AG20443 (cell line): ENCODE measurements at places on chromosomes 2 and 18.

DNA sequence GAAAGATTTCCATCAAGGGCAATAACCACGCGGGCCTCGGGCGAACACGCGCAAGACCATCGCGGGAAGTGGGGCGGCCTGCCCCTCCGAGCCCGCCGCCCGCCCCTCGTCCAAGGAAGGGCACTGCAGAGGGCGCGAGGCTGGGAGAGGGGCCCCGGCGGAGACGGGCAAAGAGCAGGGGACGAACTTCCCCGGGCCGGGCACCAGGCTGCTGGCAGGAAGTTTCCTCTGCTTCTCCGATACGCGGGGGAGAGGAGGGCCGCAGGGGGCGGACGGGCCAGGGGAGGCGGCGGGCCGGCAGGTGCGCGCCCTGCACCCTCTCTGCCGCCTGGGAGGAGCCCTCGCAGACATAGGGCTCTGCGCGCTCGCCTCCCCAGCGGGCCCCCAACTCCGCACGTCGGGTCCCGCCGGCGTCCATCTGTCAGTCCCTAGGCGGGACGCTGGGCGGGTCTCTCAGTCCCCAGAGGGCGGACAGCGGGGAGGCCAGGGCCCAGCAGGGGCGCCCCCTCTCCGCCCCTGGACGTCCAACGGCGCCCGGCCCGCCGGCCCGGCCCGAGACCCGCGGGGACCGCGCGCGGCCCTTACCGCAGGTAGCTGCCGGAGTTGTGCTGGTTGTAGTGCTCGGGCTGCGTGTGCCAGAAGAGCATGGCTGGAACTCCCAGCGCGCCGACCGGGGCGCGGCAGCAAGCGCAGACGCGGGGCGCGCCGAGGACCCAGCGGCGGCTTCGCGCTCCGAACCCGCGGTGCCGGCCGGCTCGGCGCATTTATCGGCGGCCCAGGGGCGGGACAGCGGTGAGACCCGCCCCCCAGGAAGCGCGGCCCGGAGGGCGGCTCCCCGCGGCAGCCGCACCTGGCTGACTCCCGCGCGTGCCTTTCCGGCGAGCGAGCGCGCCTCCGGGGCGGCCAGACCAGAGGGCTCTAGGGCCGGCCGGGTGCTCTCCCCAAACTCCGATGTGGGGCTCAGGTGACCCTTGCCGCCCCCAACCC lies at the start of gene TFCP2L1:
Gene TFCP2L1 (minus strand): TSS at position 740 of the 987 bp plus-strand sequence. CDS start 93 bp downstream, at position 647.
- DNase-seq, result peak; percentile 49

- DNase-seq, result peak; percentile 79
Observed at GRCh38 chr2:10316336-10316735, 13.6 kb downstream of the HPCAL1 start.

DNA sequence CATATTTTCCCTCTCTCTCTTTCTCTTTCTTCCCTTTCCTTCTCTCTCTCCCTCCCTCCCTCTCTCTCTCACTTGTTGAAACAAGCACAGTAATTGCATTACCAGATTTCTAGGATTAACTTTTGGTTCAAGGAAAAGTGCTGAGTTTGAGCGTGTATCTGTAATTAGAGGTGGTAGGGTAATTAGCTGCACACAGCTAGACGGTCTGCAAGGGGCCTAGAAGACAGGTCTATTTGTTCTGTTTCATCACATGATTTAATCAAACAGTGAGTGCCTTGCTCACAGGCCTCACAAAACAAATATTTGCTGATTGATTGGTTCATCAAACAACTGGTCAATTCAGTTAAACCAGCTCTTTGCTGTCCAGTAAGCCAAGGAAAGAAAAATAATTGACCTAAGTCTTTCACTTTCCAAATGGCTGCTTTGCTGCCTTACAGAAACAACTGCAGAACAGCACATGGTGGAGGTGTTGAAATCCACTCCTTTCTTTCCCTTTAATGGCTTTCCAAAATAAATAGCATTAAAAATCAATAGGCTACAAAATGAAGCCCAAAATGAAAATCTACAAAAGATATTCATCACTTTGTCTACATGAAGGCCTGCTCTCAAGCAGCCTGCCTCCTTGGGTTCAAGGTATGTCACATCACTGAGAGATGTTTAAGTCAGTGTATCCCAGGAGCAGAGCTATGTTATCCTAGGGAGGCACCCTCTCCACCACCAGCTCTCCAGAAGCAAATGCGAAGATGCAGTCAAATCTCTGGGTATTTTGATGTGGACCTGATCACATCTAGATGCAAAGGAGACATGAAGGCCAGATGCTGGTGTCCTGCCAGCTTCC lies 264.4 kb upstream of the SIX2 start:
- no peak for DNase-seq

DNA sequence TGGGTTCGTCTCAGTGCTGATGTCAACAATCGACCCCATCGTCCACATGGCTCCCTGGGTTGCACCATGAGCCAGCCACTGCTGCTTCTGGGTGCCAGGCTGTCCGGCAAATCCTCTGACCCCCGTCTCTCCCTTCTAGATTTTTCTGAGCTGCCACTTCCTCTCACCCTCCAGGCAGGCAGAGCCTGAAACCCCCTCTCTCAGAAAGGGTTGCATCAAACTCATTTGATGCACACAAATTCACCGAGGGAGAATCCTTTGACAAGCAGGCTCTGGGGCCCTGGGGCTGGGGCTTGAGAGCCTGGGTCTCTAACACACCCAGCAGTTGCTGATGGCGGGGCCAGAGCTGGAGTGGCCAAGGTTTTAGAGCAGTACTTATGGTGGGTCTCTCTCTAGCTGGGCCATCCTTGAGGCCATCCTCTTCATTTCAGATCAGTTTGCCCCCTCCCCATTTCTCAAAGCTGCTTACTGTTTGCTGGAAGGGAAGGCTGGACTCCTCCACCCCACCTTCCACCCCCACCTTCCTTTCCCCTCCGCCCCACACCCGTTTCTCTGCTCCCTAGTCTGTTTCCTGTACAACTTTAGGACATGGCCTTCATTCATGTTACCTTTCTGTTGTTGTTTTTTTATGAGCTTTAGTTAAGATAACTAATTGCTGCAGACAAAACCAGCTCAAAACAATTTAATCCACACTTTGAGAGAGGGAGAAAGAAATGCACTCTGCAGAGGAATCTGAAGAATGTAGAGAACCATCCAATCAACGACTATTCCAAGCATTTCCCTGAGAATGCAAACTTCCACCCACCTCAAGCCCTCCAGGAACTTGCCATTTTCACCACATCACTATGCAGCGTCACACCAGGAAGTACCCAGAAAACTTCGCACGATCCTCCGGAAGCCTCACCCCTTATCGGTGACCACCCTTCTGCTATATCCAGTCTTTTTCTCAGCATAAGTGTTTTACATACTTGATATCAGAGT lies 69.5 kb downstream of the ARL4C start:
- DNase-seq, result peak; percentile 77

GRCh38 chr2:159285929-159286708 lies at the start of gene WDSUB1:
WDSUB1 (minus strand) TSS chr2:159286703; CDS start chr2:159283069, 3,634 bp downstream.
- DNase-seq, result peak; percentile 60

- peak; percentile 89 for DNase-seq
Observed at GRCh38 chr2:109238580-109238979, 109.6 kb downstream of the SH3RF3 start.

DNA sequence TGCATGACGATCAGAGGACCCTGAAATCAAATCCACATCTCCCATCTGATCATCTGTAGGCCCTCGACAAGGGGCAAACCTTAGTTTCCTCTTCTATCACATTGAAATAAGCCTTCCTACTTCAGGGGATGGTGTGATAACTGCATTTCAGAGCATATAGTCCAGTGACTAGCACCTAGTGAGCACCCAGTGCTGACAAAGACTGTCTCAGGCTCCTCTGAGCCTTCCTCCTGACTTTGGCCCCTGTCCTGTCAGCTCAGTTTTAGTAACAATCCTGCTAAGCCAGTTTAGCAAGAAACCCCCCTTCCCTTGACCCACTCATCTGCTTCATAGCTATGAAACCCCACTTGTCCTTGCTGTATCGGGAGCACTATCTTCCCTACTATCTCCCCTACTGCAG lies 304.0 kb downstream of the ALK start:
- no peak for DNase-seq

GRCh38 chr2:188414411-188414810 lies 122.7 kb downstream of the GULP1 start:
- DNase-seq, result no peak

DNA sequence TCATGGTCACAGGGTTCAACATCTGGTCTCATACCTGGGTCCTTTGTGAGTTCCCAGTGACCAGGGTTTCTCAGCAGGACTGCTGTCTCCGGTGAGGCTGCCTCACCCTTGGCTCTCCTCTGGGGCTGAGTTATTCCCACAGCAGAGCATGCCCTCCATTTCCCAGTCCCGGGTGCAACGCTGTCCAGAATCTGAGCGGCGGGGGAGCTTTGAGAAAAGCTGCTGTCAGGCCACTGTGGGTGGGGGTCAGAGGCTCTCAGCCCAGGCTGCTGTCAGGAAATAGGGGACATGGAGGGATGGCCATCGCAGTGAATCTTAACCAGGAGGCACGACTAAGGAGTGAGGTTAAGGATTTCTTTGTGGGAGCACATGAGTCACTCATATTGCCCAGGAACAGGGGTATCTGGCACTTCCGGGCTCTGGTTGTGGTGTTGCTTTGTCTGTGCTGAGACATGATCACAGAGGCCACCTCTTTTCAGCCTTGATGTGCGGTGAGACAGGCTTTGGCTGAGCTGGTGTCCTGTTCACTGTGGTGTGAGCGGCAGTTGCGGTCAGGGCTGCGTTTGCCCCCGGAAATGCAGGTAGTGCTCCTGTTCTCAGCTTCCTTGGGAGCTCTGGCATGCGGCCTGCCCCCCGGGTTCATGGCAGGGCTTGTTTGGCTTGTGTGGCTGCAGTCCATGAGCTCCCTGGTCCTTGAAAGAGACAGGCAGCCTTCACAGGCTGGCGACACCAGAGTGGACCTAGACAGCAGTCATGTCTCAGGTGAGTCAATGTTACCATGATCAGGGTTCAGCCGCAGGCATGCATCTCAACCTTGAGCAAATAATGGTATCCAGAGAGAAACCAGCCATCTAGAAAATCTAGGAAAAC lies 310.7 kb upstream of the MYT1L start:
- no peak for DNase-seq

DNA sequence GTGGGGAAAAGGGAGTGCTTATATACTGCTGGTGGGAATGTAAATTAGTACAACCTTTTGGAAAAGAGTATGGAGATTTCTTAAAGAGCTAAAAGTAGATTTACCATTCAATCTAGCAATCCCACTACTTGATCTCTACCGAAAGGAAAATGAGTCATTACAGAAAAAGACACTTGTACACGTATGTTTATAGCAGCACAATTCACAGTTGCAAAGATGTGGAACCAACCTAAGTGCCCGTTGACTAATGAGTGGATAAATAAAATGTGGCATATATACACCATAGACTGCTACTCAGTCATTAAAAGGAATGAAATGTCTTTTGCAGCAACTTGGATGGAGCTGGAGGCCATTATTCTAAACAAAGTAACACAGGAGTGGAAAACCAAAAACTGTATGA lies 29.5 kb downstream of the FLACC1 start:
- no peak for DNase-seq

DNA sequence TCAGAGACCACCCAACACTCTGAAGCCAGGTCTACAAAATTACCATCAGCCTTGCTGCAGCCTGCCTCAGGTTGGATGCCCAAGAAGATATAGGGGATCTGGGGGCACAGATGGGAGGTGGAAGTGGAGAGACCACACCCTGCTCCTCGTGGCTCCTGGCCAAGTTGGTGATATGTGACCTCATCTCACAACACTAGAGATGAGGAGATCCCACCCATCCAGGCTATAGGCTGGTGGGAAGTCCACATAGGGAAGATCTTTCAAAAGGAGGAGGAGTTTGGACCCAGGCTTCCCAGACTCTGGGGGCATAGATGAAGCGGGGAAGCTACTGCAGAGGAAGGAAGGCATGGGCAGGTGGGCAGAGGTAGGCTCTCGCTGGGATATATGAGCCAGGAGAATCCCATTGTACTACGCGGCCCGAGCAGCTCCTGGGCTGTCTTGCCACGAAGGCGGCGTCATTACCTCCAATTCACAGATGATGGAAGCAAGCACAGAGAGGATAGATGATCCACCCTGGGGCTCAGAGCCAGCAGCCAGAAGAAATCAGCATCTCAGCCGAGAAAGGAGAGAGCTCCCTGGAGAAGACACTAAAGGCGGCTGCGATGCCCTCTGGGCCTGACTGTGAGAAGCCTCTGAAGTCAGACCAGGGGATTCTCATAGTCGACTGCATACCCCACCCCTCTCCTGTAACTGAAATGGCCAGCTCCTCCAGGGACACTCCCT lies 96.0 kb downstream of the RHOB start:
- no peak for DNase-seq

GRCh38 chr2:54473851-54474250 lies 17.7 kb downstream of the SPTBN1 start:
- no peak for DNase-seq

DNA sequence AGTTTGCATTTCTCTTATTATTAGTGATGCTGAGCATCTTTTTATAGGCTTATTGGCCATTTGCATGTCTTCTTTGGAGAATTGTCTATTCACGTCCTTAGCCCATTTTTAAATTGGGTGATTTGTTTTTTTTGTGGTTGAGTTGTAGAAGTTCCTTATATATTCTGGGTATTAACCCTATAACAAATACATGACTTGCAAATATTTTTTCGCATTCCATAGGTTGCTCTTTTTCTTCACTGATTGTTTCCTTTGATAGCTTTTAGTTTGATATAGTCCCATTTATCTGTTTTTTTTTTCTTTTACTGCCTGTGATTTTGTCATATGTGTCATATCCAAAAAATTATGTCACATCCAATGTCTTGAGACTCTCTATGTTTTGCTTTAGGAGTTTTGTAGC lies 243.6 kb downstream of the GPD2 start:
- no peak for DNase-seq

- peak; percentile 50 for DNase-seq
Observed at GRCh38 chr2:136246086-136246669, 128.2 kb upstream of the CXCR4 start.

DNA sequence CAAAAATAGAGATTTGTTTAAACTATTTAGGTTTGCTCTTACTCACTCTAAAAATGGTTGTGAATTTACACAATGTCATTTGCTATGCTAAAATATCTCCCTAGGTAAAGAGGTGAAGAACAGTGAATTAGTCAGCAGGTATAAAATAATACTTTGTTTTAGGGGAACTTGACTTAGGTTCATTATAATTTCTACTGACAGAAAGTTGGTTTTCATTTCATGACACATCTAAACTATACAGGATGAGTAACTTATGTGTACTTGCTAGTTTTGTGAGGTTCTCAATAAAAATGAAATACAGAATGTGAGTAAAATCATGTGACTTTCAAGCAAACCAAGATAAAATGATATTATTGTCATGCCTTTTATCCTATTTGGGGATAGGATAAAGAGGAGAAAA lies 66.0 kb downstream of the DIS3L2 start:
- DNase-seq, result no peak

DNA sequence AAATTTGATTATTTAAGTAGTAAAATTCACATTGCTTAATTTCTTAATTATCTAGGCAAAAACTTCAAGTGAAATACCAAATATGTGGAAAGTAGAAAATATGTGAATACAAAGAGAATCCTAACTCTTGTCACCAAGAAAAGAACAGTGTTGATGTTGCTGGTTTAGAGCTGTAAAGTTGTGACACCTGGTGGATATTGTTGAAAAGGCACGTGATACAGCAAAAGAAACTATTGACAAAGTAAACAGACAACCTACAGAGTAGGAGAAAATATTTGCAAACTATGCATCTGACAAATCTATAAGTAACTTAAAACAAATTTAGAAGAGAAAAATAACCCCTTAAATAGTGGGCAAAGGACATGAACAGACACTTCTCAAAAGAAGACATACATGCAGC lies 25.6 kb upstream of the ZC3H15 start:
- DNase-seq, result no peak
